A673 (cell line): ENCODE measurements at places on chromosomes 7 and 10. TPM values are rescaled to one million over a fixed set of nuclear protein-coding genes. Genes with fewer than 3 reads are reported as not detected.
A peak's percentile ranks its signal among the peaks of the same experiment; 100 is the strongest.

DNA sequence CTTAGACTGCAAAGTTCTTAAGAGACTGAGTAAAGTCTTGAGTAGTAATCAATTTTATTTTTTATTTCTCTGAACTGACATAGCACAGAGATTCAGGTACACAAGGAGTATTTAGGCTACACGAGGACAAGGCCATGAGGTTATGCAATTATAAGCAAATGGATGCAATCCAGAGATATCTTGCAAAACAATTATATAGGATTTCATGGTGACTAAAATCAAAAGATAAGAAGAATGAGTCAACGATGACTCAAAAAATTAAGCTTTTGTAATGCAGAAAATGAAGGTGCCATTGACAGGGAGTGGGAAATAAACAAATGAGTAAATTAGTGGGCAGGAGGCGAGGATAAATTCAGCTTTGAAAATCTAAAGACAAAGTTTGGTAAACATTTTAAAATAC lies 66.7 kb upstream of the MYO3A start:
- DNase-seq: peak; percentile 26

SYCE1 gene
- not detected in 2 replicates for total RNA-seq

GRCh38 chr7:17488829-17489228 lies 190.4 kb downstream of the AHR start:
- DNase-seq: no peak

GRCh38 chr10:86336341-86336740 lies 30.3 kb downstream of the GRID1 start:
- DNase-seq: no peak

- no peak for DNase-seq
Measured at GRCh38 chr7:64875658-64876406, 27.2 kb upstream of the ZNF273 start.

BICC1 gene
- total RNA-seq: 1.6 and 2.2 TPM in 2 replicates

DNA sequence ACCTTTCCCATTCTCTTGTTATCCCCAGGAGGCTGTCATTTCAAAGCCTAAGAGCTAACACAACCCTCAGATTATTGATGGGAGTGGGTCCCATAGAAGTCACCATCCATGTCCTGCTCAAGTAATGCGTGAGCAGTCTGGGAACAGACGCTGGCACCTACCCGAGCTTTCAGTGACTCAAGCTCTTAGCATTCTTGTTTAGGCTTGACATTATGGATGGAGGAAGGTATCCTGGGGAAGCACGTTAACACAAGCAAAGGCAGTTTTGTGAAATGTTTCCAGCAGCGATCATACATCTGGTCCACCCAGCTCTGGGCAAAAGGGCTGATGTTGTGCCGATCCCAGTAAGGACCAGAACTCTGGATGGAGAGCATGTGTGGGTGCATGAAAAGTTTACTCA lies 30.0 kb upstream of the AUTS2 start:
- no peak for DNase-seq

- no peak for DNase-seq
Measured at GRCh38 chr10:120478386-120478785, 21.4 kb downstream of the PLPP4 start.

LRRC4 gene
- 10.6 and 16.1 TPM in 2 replicates for total RNA-seq

GRCh38 chr7:129169171-129169671 lies 19.2 kb upstream of the SMO start:
- DNase-seq: peak; percentile 65

TAS2R41 gene
- total RNA-seq: not detected in 2 replicates

DNA sequence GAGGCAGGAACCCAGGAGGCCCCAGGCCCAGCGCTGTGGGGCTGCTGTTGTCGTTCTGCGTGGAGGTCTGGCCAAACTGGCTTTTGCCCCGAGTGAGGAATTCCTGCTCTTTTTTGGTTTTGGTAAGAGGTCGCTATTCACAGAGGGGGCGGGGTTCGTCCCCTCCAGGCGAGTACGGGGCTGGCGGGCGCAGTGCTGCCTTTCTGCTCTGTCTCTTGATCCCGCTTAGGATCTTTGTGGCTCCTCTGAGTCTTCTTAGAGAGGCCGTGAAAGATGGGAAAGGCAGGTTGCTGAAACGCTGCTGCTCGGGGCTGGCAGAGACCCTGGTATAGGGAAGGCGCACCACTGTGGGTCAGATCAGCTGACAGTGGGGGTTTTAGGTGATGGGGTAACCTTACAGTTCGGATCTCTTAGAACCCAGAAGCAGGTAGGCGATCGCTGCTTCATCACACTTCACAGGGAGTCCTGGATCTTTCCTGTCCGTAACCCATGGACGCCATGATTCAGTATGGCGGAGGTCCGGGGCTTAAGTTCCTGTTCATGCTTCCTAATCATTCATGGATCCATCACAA lies 136.7 kb downstream of the KIF20B start:
- no peak for DNase-seq

SPDYE9 gene
- total RNA-seq: not detected in 2 replicates

TMEM196 gene
- not detected in 2 replicates for total RNA-seq

GRCh38 chr7:55983537-55983936 lies 19.2 kb downstream of the NIPSNAP2 start:
- no peak for DNase-seq

DNA sequence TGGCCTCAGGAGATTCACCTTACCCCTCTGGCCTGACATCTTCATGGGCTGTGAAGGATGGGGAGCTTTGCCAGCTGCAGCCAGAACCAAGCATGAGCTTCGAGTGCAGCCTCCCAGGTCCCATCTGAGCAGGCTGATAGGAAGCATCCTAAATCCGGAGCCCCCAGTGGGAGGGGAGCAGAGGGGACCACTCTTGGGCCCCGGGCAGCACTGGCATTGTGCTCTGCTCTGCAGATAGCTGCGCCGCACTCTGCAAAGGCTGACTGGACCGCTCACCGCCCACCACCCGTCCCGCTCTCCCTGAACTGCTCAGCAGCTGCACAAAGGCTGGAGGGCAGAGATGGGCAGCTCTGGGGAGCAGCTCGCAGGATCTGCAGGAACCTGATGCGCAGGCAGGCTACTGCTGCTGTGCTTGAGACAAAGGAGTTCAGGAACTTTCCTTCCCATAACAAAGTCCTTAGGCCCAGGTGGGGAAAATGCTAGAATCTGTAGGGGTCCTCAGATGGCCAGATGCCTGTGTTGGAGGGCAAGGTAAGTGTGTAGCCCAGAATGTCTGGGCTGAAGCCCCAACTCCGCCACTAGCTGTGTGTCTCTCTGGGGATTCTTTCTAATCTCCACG lies 51.8 kb downstream of the ARHGAP22 start:
- DNase-seq: no peak

DNA sequence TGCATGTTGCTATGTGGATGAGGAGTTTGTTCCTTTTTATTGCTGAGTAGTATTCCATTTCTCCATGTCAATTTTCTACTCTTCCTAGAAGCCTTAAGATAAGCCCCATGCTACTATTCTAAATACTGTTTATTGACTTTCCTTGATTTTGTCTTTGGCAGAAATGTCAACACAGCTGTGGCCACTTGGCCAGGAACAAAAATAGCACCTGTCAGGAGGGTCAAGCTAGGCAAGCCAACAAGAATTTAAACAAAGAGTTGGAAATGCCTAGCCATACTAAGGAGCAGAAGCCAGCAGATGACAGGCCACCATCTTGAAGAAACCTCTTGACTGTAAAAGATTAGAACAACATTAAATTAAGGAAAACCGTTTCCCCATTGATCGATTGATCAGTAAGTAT lies 34.7 kb downstream of the JAZF1 start:
- no peak for DNase-seq

DNA sequence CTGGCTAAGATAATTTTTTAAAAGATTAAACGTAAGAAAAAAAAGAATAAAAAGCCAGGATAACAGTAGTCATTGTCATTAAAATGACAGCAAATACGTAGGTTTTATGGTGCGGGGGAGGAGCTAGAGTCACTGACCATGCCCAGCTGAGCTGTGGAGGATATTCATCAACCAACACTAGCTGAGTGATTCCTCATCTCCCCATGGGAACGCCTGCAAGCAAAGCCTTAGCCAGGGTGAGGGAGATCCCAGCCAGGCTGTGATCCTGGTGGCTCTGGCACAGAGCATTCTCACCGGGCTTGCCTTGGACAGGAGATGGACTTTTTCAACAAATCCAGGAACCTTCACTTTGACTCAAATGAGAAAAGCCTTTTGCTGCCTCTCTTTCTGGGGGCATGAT lies 94.2 kb downstream of the HIP1 start:
- DNase-seq: no peak
